ENCODE measurements at places on chromosomes 4 and X.

GRCh38 chr4:7160439-7160838 lies 31.9 kb upstream of the SORCS2 start:
- DNase-seq: no peak

DNA sequence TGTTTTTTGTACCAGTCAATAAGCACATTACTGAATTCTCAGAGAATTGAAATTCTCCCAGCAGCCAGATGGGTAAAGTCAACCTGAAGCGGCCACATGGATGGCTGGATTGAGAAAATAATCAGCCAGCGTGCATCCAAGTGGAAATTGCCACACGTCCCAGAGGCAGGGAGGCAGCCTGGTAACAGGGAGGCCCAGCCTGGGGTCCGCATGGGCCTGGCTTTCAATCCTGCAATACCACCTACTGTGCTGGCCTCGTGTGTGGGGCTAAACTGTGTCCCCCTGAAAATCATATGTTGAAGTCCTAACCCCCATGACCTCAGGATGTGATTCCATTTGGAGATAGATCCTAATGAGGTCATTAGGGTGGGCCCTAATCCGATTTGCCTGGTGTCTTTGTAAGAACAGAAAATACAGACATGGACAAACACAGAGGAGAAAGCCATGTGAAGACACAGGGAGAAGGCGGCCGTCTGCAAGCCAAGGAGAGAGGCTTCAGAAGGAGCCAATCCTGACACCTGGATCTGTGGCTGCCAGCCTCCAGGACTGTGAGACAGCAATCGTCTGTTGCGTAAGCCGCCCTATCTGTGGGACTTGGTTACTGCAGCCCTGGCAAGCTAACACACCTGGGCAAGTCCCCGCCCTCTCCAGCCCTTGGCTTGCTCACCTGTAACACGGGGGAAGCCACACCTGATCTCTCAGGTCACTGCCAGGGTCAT lies 90.3 kb downstream of the JAKMIP1 start:
- no peak for DNase-seq

DNA sequence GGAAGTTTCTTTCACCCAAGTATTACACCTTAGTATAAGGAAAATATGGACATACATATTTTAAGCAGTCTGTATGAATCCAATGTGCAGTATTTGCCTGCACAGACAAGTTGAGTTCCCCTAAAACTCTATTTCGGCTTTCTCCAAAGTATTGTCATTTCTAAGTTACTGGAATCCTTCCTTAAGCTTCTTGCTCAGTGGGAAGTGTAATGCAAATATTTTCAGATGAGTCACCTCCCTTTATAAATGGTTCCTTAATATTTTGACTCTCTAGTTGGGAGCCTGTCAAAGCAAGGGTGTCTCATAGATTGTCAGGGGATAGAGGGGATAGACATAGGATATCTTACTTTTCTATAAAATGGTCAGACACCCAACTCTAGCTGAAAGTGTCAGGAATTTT lies 178.6 kb downstream of the NAA11 start:
- DNase-seq: no peak

DNA sequence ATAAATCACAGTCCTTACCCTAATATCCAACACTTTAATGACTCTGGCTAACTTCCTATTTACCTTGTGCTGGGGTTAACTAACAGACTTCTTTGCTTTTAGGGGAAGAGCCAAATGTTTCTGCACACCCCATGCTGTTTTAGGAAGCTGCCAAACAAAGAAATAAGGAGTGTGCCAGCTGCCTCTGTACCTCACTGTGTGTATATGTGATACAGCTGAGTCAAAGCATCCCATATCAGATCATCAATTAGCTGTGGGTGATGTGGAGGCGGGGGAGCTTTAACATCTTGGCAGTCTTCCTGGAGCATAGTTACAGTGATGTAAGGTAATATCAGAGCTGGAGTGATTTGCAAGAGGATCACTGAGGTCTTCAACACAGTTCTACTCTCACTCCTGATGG lies 95.4 kb downstream of the COL25A1 start:
- DNase-seq: no peak

DNA sequence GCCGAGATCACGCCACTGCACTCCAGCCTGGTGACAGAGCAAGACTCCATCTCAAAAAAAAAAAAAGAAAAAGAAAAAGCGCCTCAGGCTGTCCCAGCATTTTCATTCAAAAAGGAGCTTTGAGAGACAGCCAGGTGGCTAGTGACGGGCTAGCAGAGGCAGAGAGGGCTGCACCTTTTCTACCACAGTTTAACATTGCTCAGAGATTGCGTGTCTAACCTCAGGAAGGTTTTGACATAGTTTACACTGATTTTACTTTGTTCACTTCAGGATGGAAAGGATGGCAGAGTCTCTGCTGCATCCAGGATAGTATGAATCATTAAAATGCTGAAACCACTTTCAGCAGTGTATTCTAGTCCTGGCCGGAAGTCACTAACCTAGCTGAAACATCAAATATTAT lies 28.1 kb downstream of the ZFP42 start:
- DNase-seq: no peak

DNA sequence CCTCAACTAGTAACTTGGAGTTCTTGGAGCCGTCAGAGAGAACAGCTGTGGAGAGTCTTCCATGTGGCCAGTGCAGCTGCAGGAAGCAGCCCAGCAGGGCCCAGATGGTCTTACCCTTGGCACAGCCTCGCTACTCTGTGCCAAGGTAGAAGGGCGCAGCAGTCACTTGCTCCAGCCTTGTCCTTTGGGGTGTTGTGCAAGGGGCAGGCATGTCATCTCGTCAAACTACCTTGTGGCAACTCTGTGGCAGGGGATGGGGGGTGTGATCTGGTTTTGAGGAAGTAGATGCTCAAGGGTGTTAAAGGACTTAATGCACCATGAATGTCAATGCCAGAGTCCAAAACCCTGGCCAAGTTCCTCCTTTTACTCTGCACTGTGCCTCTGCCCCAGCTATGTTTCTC lies 34.2 kb upstream of the TBC1D14 start:
- DNase-seq: no peak

All from activated CD8-positive, alpha-beta memory T cell treated with anti-CD3 and anti-CD28 coated beads for 1 hour (primary cell).